Stimulated activated CD4-positive, alpha-beta T cell treated with anti-CD3 and anti-CD28 coated beads, TNF-alpha, amount 100 ng/mL, for 1 hour (primary cell): ENCODE measurements at places on chromosomes 13 and 19.

DNA sequence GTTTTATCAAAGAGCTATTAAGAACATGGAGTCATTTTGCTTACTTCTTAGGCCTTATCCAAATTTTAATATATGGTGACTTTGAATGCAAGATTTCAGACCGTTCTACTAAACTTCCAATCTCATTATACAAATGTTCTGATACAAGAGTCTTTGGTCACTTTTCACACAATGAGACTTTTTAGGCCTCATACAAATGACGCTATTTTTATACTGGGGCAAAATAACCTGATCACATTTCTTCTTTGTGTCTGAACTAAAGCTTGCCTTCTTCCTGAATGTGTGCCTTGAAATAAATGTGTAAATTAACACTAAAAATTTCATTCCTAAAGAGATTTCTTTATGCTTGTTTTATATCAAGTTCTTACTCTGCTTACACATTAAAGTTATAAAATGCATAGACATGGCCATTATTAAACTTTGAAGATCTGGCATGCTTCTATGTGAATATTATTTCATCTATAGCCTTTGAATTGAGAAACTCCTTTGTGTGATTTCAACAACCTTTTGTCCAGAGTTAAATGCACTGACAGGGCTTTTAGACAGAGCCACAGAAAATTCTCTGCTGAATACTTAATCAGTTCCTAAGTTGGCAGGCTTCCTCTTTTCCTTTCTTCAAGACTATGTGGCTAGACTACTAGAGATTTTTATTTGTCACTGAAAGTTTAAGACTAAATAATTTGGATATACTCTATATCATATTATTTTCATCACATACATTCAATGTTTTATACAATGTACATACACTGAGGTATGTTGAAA, 86.1 kb downstream of the EDNRB start:
- no peak for DNase-seq

GRCh38 chr13:36124236-36124822, 6.9 kb downstream of the DCLK1 start:
- no peak for DNase-seq

GRCh38 chr19:32364040-32364439, 18.6 kb downstream of the ZNF507 start:
- no peak for DNase-seq

DNA sequence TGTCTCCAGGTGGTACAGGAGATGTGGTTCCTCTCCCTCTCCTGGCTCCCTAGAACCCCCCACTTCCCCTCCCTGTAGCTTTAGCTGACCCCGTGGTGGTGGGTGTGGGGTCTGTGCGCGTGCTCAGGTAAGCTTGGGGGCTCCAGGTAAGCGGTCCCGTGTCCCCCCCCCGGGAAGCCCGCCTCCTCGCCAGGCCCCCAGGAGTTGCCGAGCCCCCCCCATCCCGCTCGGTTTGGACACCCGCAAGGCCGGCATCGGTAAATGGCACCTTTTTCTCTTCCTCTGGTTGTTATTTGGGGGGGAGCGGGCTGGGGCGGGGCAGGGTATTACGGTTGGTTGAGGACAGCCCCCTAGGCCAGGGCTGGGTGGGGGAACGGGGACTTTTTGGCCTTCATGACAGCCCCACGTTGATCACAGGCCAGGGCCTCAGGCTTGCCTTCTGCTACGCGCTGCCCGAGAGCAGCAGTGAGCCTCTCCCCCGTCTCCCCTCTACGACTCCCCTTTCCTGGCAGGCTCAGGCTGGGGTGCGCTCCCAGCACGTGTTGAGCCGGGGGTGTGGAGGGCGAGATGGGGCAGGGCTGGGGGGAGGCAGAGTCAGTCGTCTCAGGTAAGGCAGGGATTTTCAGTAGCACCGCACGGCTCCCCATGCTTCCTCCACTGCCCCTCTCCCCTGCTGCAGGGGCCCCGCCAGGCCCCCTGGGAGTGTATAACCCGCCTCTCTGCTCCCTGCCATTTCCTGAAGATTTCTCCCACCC, 10.7 kb upstream of the LIN7B start:
- DNase-seq = no peak

DNA sequence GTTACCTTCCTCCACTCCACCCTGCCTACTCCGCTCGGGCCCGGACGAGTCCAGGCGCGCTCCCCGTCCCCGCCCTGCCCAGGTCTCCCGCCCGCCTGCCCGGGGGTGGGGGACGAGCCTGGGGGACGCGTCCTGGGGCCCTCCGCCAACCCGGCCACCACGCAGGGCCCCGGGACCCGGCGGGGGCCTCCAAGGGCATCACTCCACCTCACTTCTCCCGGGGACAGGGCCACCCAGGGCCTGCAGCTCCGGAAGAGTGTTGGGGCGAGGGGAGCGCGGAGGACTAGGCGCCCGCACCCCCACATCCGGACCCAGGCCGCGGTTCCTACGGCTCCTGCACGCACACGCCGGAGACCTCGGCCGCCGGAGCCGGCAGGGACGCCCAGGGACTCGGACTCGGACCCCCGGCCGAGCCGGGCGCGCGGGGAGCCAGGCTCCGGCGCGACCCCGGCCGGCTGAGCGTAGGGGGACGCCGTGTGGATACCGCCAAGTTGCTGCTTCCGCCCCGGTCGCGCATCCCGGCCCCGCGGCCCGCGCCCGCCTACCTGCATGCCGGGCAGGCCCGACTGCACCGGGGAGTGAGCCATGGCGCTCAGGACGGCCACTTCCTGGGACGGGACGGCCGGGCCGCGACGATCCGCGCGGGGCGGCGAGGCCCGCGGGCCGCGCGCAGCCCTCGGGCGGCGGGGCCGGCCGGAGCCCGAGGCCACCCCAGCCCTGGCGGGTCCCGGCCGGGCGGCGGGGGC, 534 bp downstream of the STK24 start:
- DNase-seq = no peak

GRCh38 chr13:81658598-81659370, 1317.9 kb upstream of the SPRY2 start:
- no peak for DNase-seq

- no peak for DNase-seq
Observed at GRCh38 chr19:11092181-11092538, 2.9 kb downstream of the LDLR start.

DNA sequence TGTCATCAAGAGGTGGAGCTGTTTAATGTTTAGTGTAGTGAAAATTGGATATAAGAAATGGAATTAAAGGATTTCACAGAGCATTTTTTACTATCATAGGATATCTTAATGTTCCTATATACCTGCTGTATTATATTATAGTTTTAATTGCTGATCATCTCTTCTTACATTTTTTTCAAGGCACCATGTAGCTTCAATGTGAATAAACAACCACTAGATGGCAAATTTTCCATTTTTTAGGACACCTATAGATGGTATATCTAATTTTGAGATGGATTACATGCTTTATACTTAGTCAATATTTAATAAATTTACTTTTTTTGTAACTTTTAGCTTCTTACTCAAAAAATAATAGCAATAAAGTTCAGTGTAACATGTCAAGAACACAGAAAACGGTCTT, 9.0 kb upstream of the ATXN8OS start:
- DNase-seq = no peak

DNA sequence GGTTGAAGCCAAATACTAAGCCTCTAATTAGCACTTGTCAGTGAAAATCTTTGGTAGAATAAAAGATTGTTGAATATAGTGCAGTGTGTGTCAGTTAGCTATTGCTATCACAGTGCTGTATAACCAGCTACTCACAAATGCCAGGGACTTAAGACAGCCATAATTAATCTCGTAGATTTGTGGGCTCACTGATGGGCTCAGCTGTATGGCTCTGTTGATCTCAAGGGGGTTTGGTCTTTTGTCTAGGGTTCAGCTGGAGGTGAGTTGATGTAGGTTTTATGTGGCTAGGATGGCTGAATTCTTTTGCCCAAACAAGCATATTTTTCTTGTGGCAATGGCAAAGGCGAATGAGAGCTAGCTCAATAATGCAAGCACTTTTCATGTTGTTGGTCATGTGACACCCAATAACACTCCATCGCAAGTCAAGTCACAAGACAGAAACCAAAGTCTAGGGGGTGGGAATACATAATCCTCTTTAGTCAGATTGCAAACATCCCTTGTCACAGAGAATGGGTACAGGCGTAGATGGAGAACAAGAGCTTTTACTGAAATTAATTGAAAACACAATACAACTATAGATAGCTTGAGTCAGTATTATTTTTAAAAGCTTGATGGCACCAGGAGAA, 121.7 kb upstream of the EDNRB start:
- DNase-seq = no peak

DNA sequence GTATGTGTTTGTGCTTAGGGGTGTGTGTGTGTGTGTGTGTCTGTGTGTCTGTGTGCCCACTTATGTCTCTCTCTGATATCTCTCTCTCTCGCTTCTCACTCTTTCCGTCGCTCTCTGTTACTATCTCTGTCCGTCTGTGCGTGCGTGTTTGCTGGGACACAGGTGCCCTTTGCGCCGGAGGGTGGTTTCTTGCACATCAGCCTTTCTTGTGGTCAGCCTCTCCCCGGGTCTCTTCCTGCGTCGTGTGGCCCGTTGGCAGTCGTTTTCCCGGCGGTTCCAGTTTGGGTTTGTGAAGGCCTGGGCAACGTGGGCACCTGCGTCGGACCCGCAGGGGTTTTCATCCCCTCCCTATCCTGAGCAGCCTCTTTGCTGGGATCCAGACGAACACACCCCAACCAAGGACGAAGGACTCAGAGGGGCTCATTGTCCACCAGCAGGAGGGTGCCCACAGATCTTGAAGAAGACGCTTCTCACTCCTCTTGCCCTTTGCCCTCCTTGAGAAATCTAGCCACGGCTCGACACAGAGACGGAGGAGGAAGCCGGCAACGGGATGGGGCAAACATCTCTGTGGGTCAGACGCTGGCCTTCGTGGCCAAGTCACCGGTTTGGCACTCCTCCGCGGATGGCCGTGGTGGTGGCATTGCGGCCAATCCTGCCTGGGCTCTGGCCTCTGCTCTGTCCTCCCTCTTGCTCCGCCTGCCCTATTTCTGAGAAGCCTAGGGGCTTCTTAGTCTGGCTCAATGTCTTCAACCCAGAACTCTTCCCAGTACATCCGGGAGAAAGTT, 52.3 kb downstream of the ZNF146 start:
- no peak for DNase-seq

GRCh38 chr19:31232871-31233270, 116.4 kb downstream of the TSHZ3 start:
- DNase-seq = no peak

- no peak for DNase-seq
Observed at GRCh38 chr19:55601084-55601483, 996 bp downstream of the ZNF524 start.

GRCh38 chr13:85654227-85654626, 145.0 kb downstream of the SLITRK6 start:
- no peak for DNase-seq

DNA sequence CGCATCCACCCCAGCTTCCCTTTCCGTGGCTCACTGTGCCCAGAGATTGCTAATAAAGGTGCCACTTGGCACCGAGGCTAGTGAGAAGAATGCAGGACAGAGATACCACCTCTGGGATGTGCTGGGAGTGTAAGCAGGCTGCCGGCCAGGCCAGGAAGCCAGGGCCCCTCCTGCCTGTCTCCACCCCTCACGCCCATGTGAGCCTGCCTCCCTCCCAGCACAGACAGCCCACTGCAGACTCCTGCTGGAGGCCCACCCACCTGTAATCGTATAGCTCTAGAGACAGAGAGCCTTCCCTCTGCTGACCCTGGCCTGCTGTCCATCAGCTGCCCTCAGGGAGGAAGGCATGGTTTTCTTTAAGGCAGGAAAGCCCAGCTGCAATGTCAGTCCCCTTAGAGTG, 13.9 kb downstream of the VSTM2B start:
- DNase-seq = no peak

DNA sequence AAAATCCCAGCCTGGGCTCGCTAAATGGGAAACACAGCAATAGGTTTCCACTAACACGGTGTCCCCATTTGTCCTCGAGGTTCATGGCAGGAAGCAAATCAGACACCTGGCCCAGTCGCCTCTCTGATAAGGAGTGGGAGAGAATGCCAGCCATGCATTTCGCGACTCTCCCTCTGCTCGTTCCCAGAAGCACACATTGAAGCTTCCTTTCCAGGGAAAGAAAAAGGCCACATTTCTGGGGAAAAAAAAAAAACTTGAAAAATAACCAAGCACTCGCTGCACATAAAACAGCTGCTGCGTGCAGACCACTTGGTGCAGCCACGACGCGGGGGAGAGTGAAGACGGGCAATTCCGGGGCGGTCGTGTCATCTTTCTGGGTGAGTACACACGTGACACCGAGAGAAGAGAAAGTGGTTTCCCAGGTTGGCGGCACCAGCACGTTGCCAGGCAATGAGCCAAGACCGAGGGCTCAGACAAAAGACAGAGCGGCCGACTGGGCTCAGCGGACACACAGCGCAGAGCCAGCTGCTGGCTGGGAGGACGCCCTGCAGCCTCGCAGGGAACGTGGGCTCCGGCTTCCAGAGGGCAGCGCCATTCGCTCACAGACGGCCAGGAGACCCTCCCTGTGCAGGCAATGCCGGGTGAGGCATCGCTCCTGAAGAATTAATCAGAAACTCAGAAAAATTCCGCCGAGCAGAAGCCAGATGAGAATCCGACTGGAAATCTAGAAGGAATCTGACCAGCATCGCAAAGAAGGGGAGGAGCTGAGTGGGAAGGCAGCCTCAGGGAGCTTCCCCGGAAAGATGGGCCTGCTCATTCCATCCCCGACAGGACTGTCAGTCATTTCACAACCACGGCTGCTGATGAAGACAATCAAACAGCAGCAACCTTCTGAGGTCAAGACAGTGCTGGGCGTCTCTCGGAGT, 83.2 kb upstream of the IRS2 start:
- DNase-seq = no peak

DNA sequence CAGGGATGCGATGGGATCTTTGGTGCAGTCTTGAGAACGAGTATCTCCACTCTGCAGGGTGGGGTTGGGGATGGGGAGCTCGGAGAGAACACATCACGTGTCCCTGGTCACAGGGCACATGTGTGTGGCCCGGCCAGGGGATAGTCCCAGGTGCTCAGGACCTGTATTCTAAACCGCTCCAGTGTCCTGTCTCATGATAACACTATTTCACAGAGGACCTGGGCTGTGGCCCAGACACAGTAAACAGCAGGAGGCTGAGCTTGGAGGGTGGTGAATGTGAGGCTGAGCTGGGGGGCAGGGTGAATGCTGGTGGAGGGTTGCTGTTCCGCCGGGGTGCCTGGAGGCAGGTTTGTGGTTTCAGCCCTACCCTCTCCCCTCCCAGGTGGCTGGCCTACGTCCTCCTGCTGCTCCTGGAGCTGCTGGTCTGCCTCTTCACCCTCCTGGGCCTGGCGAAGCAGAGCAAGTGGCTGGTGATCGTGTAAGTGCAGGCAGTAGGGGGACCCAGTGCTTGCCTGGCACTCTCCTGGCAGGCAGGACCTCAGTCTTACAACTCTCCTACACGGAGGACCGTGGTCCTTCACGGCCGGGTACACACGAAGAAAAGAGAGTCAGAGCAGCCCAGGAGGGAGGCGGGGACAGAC, 11.1 kb downstream of the TTYH1 start:
- DNase-seq = no peak

- no peak for DNase-seq
Observed at GRCh38 chr13:32936716-32937115, 79.5 kb upstream of the KL start.

- no peak for DNase-seq
Observed at GRCh38 chr13:113862931-113863523, 849 bp downstream of the GAS6 start.

DNA sequence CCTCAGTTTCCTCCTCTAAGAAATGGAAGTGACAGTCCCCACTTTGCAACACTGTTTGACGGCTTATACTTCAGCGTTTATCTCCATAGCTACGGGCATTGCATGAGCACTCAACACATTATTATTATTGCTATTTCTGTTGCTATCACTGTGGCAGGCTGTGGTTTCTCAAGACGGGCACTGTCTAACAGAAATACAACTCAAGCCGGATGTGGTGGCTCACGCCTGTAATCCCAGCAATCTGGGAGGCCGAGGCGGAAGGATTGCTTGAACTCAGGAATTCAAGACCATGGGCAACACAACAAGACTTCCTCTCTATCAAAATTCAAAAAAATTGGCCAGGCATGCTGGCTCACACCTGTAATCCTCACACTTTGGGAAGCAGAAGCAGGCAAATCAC, 4.9 kb upstream of the ZSWIM4 start:
- DNase-seq = no peak
